WTC11 (cell line): ENCODE measurements at places on chromosomes 7 and 10.

GRCh38 chr10:28769091-28769604 lies 91.8 kb downstream of the BAMBI start:
- peaks cover 11% of the 10 kb centered on the region for H3K36me3 ChIP-seq
- H3K4me3 ChIP-seq, result no peak overlapping the region
- peaks cover 2% of the 10 kb centered on the region; the same call in 1 of the 2 replicates for H3K27me3 ChIP-seq
- H3K27ac ChIP-seq, result no peak overlapping the region
- peaks cover 8% of the 10 kb centered on the region for H3K4me1 ChIP-seq
- no peak for DNase-seq

DNA sequence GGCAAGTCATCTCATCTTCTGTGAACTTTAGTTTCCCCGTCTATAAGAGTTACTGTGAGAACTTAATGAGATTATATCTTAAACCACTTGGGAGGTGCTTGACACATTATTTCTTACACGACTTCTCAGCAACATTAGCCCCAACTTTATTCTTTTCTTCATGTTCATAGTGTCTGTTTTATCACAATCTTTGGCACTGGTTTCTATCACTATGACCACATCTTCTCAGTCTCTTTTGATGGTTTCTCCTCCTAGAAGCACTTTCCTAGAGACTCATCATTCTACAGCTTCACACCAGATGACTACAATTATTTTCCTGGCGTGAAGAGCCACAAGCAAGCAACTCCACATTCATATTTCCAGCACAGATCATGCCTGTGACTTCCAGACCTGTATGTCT lies 26.5 kb upstream of the BET1 start:
- no peak overlapping the region for H3K27ac ChIP-seq
- no peaks in the 10 kb centered on the region for H3K36me3 ChIP-seq
- no peak for DNase-seq
- no peak overlapping the region for H3K4me3 ChIP-seq
- no peaks in the 10 kb centered on the region; the same call in 1 of the 2 replicates for H3K27me3 ChIP-seq

DNA sequence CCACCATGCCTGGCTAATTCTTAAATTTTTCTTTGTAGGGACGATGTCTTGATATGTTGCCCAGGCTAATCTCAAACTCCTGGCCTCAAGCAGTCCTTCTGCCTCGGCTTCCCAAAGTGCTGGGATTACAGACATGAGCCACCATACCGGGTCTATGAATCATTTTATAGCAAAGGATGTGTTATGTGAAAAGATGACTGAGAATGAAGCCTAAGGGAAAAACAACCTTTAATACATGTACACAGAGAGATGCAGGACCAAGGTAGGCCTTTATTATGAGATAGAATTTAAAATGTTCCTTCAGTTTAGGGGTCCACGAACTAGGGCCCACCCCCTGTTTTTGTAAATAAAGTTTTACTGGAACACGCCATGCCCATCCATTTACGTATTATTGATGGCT lies 41.0 kb downstream of the UBE2H start:
- H3K4me3 ChIP-seq, result no peak overlapping the region
- peaks cover 8% of the 10 kb centered on the region for H3K36me3 ChIP-seq
- H3K27me3 ChIP-seq, result no peaks in the 10 kb centered on the region
- DNase-seq, result no peak
- H3K4me1 ChIP-seq, result peaks cover 49% of the 10 kb centered on the region

DNA sequence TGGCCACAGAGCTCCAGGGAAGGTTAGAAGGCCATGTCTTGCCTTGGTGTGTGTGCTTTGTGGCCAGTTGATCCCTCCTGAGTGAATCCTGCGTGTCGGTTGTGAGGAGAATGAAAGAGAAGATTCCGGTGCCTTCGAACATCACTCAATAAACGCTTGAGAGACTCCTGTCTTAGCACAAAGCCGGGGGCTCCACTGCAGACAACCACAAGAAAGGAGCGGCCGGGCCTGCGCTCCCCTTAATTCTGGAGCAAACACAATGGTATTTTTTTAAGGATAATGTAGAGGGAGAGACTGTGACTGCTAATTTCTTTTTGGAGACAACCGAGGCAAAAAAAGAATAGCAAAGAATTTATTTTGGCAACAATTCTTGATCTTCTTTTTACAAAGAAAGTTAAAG lies 286.8 kb upstream of the SHH start:
- H3K36me3 ChIP-seq, result peaks cover 6% of the 10 kb centered on the region; the same call in 1 of the 2 replicates
- no peak for DNase-seq
- no peak overlapping the region for H3K4me3 ChIP-seq
- H3K27me3 ChIP-seq, result peaks cover 4% of the 10 kb centered on the region
- H3K27ac ChIP-seq, result no peak overlapping the region

DNA sequence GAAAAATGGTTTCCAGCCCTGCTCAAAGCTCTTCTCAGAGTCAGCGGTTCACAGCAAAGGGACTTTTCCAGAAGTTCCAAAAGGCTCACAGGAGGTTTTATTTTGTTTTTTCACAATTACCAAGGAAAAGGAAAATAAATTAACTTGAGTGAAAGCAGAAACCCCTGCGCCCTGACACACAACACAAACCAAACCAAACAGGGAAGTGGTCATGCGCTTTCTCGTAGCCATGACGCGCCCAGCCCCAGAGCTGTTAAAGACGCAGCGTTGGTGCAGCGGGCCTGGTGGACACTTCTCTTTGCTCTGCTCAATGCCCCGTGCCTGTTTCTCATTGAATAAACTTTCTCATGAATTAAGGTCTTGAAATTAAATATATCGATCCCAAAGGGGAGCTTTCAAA lies 134.4 kb upstream of the LYZL2 start:
- DNase-seq, result no peak
- no peak overlapping the region for H3K4me3 ChIP-seq
- peaks cover 19% of the 10 kb centered on the region for H3K36me3 ChIP-seq
- H3K27ac ChIP-seq, result no peak overlapping the region

DNA sequence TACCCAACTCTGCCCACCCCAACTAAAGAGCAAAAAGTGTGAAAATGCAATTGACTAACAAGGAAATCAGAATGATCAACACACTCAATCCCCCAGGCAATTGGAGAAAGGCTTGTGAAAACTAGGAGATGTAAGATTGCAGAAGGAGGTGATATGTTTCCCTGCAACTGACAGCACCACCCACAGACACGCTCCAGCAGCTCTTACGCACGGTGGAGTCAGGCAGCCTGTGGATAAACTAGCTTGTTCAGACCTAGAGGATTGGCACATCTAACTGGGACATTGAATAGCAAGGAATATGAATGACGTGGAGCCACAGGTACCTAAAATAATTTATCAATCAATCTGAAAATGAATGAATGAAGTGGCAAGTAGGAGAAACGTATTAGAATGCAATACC lies 125.7 kb upstream of the MYO3A start:
- H3K27me3 ChIP-seq, result no peaks in the 10 kb centered on the region
- no peak overlapping the region for H3K4me3 ChIP-seq
- no peaks in the 10 kb centered on the region for H3K36me3 ChIP-seq
- H3K4me1 ChIP-seq, result peaks cover 5% of the 10 kb centered on the region; the same call in 1 of the 2 replicates
- no peak overlapping the region for H3K27ac ChIP-seq
- no peak for DNase-seq

GRCh38 chr7:103795107-103795506 lies 194.4 kb downstream of the RELN start:
- peaks cover 8% of the 10 kb centered on the region for H3K4me1 ChIP-seq
- H3K4me3 ChIP-seq, result no peak overlapping the region
- no peak overlapping the region for H3K27ac ChIP-seq
- no peak for DNase-seq

DNA sequence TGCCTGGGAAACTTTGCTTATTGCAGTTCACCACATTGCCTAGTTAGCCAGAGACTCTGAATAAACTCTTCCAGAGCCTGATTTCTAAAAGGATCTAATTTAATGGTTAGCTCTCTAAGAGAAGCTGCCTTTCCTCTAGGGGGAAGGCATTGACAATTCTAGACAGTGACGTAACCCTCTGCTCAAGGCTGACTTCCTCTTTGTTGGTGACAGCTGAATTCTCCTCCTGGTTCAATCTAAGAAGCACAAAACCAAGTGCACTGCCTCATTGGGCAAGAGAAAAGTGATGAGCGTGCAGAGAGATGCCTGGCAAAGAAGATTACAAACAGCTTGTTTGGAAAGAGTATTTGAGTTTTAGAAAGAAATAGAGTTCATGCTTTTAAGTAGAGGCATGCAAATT lies 102.7 kb downstream of the MACC1 start:
- no peak for DNase-seq
- H3K4me1 ChIP-seq, result peaks cover 89% of the 10 kb centered on the region

GRCh38 chr10:61478621-61479312 lies 25.6 kb upstream of the TMEM26 start:
- H3K27ac ChIP-seq, result no peak overlapping the region
- no peaks in the 10 kb centered on the region; the same call in 1 of the 2 replicates for H3K27me3 ChIP-seq
- no peak overlapping the region for H3K4me3 ChIP-seq
- H3K4me1 ChIP-seq, result peaks cover 50% of the 10 kb centered on the region
- no peak for DNase-seq

- H3K4me3 ChIP-seq, result no peak overlapping the region
- DNase-seq, result no peak
- H3K27me3 ChIP-seq, result peaks cover 36% of the 10 kb centered on the region
- no peak overlapping the region for H3K27ac ChIP-seq
- H3K36me3 ChIP-seq, result no peaks in the 10 kb centered on the region
These were observed 2.9 kb downstream of the RAMP3 start for GRCh38 chr7:45160417-45160881.

DNA sequence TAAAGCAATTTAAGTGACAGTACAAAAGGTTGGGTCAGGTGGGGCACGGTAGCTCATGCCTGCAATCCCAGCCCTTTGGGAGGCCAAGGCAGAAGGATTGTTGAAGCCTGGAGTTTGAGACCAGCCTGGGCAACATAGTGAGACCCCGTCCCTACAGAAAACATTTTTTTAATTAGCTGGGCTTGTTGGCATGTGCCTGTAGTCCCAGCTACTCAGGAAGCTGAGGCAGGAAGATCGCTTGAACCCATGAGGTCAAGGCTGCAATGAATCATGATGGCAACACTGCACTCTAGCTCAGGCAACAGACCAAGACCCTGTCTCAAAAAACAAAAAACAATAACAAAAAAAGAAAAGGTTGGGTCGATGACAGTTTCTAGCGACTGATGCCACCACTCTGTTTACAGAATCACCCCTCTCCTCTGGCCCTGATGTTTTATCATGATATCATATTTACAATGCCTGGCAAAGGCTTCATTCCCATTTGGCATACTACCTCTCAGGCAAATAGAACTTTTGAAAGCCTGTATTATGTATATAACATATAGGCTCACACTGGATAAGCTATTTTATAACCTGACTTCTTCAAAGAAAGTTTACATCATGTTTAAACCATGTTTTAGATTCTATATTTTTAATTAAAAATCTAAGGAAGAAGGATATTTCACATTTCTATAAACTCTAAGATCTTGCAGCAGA lies 558 bp upstream of the ABCC2 start:
- no peaks in the 10 kb centered on the region for H3K36me3 ChIP-seq
- DNase-seq, result no peak
- H3K27me3 ChIP-seq, result no peaks in the 10 kb centered on the region
- no peak overlapping the region for H3K4me3 ChIP-seq
- H3K4me1 ChIP-seq, result peaks cover 34% of the 10 kb centered on the region

DNA sequence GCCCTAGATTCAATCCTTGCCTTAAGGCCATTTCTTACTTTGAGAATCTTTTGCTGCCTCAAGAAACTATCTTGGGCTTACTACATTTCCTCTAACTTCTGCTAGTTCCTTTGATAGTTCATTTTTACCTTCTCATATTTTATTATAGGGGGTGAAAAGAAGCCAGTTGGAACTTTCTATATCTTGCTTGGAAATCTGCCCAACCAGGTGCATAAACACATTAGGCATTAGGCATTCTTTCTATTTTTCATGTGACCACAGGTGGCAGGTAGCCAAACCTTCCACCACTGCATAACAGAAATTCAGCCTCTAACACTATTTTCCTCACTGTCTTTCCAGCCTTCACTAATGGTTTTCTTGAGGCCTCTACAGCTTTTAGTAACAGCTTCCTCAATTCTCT lies 300.0 kb upstream of the SP8 start:
- no peak overlapping the region for H3K4me3 ChIP-seq
- no peak overlapping the region for H3K27ac ChIP-seq
- no peak for DNase-seq
- H3K36me3 ChIP-seq, result no peaks in the 10 kb centered on the region
- H3K27me3 ChIP-seq, result no peaks in the 10 kb centered on the region; the same call in 1 of the 2 replicates

DNA sequence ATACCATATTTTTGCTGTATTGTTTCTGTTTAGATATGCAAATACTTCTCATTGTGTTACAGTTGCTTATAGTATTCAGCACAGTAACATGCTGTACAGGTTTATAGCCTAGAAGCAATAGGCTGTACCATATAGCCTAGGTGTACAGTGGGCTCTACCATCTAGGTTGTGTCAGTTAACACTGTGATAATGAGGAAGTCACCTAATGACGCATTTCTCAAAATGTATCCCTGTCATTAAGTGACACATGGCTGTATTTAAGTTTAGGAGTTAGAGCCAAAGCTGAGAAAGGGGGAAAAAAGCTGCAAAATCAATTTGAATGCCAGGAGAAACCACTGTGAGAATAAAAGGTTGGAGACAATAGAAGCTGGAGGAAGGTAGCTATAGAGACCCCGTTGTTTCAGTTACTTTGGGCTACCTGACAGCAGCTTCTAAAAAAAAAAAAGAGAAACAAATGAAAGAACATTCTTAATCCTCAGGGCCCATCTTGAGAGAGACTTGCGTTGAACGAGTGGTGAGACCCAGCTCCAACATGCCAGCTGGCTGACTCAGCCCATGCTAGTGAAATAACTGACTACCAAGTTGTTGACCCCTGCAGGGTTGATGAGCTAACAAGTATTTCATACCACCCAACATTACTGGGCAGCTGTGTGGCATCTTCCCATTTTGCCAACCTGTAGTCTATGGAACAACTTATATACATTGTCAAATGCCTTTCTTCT lies 8.7 kb downstream of the STARD3NL start:
- no peak overlapping the region for H3K27ac ChIP-seq
- H3K36me3 ChIP-seq, result peaks cover 9% of the 10 kb centered on the region
- DNase-seq, result no peak
- H3K27me3 ChIP-seq, result no peaks in the 10 kb centered on the region

DNA sequence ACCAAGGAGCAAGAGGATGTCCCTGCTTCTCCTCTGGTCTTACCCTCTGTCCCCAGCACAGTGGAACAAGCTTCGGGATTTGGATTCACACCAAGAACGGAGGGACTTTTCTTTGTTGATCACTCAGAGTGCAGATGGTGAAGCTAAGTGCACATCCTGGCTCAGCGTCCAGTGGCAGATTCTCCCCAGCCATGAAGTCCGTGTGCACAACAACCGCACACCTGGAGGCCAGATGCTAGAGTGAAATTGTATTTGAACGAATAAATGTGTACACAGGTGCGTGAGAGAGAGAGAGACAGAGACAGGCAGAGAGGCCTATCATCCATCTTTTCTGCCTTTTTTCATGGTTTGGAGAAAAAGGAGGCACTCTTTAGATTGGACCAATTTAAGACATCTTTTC lies 31.5 kb downstream of the ASB13 start:
- no peak overlapping the region for H3K4me3 ChIP-seq
- H3K36me3 ChIP-seq, result peaks cover 14% of the 10 kb centered on the region; the same call in 1 of the 2 replicates
- no peaks in the 10 kb centered on the region for H3K27me3 ChIP-seq

GRCh38 chr7:78605119-78605518 lies 806.5 kb downstream of the PHTF2 start:
- H3K36me3 ChIP-seq, result no peaks in the 10 kb centered on the region
- DNase-seq, result no peak
- peaks cover 10% of the 10 kb centered on the region for H3K4me1 ChIP-seq
- H3K27me3 ChIP-seq, result no peaks in the 10 kb centered on the region
- no peak overlapping the region for H3K27ac ChIP-seq

GRCh38 chr10:72913287-72913686 lies 19.7 kb downstream of the OIT3 start:
- no peak for DNase-seq
- H3K36me3 ChIP-seq, result no peaks in the 10 kb centered on the region
